Mesenchymal stem cell (in vitro differentiated cells and primary cell): ENCODE measurements at places on chromosomes 12 and 14.

GRCh38 chr12:116964054-116965050 is 53.6 kb downstream of the FBXW8 start:
- DNase-seq, result peak; percentile 12

DNA sequence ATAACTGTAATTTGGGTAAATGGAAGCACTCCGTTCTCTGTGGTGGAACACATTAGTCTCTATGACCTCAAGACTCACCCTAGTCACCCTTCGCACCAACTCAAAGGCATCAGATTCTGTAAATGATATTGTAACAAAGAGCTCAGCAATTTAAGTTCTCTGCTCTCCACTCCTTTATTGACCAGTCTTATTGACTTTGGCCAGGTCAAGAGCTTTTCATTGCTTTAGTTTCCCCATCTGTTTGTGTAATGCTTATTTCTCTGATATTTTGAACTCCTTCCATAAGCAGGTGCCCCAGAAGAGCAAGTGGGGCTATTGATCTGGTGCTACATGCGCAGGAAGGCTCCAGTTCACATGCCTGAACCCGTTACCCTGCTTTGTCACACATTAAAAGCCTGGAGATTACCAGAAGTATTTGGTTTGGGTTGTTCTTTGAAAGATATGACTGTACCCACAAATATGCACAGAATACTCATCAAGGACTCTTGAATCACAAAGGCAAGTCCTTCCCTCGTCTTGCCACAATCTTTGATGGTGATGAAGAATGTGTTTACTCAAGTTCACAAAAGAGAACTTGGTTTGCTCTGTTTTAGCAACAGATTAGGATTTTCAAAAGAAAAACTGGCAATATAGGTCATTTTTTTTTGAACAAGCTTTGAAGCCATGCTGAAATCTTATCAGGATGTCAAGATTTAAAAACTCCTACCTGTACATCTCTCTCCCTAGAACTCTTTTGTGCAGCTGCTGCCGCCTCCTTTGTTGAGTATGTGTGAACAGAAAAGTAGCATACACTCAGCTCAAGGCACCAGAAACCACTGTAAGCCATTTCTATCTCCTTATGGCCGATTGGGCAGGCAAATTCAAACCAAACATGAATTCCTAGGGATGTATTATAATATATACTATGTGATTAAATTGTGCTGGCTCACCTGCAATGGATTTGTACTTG is 193.9 kb downstream of the BCAT1 start:
- DNase-seq, result peak; percentile 73

GRCh38 chr14:35368139-35368460 is 36.4 kb downstream of the NFKBIA start:
- DNase-seq, result no peak

GRCh38 chr12:55816881-55817344 is 611 bp downstream of the SARNP start:
- DNase-seq, result no peak

- DNase-seq, result no peak
Observed at GRCh38 chr14:81759541-81759940, 225.9 kb upstream of the SEL1L start.

DNA sequence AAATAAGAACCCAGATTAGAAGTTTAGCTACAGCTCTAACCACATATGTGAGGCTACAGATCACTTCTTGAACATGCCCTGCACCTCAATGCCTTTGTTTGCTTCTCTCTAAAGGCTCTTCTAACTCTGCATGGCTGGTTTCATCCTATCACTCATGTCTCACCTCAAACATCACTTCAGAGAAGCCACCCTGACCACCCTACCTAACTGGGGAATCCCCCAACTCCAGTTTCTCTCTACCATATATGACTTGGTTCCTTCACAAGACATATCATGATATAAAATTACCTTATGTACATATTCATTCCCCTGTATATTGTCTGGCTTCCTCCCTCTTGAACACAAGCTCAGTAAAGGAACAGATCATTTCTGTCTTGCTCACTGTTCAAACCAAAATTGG is 250.2 kb upstream of the GRIP1 start:
- DNase-seq, result no peak

DNA sequence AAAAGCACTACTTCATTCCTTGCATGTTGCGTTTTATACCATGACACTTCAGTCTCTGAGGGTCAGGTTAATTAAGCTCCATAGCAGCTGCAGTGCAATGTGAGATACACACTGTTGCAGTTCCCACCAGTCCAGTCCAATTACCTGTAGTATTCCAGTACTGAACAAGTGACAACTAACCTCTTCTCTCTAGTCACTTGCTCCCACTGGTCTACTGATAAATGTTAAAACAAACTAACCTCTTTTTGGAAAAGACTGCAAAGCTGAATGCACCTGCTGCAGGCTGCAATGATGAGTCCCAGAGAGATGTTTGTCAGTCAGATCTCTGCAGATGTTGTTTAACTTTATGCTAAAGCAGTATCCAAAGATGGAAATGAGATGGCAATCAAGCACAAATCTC is 7.9 kb downstream of the NOVA1 start:
- no peak for DNase-seq

DNA sequence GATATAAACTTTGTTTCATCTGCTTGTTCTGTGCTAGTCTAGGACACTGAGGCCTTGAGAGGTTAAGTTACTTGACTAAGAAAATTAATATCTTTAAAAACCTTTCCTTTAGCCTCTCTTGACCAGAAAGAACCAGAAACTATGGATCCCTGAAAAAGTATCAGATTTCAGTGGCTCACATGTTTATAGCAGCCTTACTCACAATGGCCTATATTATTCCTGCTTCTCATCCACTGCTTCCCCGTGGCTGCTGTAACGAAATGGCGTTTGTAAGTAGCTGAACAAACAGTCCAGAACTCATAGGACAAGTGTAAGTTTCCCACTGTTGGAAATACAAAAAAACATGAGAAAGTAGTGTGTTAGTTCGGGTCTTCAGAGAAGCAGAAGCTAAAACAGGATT is 3.2 kb upstream of the PYGL start:
- no peak for DNase-seq

GRCh38 chr14:51202914-51203665 is 37.0 kb upstream of the TMX1 start:
- DNase-seq, result no peak

GRCh38 chr14:24443053-24443665 is 583 bp upstream of the SDR39U1 start:
- no peak for DNase-seq

DNA sequence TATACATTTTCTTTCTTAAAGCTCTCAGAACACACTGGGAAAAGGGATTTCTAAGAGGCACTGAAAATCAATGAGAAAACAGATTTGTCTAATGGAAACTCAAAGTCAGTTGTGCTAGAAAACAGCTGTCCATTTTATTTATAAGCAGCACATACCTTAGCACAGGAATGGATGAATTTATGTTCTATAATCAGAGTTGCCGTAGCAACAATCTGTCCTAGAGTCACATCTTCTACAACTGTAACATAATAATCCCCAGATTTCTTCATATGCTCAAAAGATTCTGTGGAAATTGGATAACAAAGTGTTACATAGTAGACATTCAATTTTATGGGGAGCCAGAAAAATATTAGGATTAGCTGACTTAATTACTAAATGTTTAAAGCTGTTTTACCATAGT is 9.8 kb downstream of the GNPNAT1 start:
- peak; percentile 13 for DNase-seq

DNA sequence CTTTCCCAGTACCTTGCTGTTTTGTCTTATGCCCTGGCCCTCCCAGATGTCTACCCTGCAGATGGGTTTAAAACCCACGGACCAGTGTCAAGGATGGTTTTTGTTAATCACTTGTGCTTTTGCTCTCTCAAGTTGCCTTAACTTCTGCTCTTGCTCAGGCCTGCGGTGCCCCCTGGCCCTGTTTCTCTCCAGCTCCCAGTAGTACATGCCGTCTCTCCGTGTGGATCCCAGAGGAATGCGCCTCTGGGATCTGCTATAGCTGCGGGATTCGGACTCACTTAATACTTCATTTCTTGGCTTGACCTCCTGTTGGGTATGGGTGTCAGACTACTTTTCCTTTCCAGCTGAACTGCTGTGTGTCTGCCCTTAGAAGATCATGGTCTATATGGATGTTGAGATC is 14.5 kb downstream of the PLEKHG3 start:
- no peak for DNase-seq

- DNase-seq, result no peak
Observed at GRCh38 chr12:68225576-68226476, at the start of gene IL26. TSS of gene IL26 (minus strand) at chr12:68225810. CDS start at chr12:68225756, 54 bp downstream.

DNA sequence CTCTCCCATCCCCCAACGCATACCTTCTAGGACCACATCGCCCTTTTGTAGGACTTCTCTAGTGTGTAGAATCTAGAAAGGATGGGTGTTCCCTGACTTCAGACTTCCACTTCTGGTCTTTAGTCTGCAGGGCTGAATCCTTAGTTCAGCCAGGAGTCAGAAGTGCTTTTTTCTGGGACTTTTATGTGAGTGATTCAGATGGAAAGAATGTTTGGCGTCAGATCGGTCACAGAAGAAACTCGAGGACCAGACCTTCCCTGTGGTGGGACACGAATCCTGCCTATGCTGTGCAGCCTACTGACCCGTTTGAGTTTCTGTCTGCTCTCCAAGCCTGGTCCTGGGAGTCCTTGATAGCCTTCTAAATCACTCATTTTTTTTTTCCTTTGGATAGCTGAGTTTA is 165.4 kb upstream of the SSTR1 start:
- peak; percentile 93 for DNase-seq

DNA sequence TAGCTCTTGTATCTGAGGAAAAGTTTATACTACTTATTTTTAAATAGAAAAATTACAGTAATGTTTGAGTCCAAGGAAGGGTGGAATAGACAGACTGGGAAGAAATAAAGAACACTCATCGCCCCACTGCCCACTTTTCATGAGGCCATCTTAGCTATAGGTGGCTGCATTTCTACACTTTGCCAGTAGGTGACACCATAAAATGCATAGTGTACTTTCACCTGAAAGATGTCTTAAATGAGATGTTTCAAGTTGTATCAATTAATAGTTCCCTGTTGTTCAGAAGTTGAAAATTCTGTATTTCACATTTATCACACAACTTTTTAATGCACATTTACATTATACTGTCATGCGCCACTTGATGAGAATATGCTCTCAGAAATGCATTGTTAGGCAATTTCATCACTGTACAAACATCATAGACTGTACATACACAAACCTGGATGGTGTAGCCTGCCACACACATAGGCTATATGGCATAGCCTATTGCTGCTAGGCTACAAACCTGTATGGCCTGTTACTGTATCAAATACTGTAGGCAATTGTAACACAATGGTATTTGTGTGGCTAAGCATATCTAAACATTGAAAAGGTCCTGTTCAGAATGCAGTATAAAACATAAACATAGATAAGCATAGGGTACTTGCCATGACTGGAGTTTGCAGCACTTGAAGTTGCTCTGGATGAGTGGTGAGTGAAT is 27.6 kb downstream of the PMCH start:
- peak; percentile 51 for DNase-seq

GRCh38 chr14:104723651-104724406 is at the start of gene ADSS1:
TSS of gene ADSS1 (plus strand) at chr14:104724229. CDS start at chr14:104724271, 42 bp downstream.
- peak; percentile 67 for DNase-seq

DNA sequence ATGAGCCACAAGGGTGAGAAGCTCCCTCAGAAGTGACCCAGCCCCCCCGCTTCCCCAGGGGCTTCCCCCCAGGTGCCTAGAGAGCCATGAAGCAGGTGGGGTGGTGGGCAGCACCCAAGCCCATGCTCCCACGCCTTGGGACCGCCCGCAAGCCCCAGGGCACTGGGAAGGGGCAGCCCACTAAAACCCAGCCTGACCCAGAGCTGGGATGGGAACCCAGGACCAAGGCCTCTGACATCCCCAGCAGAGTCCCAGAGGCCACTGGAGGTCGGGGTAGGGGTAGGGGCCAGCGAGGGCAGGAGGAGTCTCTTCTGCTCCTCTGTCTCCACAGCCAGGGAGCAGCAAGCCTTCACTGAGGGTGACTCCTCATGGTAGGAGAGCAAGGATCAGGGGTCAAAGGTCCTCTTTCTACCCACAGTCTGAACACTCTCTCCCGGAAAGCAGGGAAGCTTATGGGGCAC is 86.5 kb upstream of the ZFP36L1 start:
- no peak for DNase-seq

GRCh38 chr14:64518229-64518628 is 13.7 kb downstream of the ZBTB1 start:
- DNase-seq, result no peak

DNA sequence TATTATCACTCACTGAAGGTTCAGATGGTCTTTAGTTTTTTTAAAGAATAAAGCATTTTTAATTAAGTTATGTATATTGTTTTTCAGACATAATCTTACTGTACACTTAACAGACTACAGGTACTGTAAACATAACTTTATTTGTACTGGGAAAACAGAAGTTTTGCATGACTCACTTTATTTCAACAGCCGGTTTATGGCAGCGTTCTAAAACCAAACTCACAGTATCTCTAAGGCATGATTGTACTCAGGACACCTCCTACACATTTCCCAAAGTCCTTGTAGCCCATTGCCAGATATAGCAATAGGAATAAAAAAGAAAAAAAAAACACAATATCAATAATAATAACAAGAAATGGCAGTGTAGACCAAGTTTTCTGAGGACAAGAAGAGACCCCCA is 1341.4 kb downstream of the FSCB start:
- no peak for DNase-seq

DNA sequence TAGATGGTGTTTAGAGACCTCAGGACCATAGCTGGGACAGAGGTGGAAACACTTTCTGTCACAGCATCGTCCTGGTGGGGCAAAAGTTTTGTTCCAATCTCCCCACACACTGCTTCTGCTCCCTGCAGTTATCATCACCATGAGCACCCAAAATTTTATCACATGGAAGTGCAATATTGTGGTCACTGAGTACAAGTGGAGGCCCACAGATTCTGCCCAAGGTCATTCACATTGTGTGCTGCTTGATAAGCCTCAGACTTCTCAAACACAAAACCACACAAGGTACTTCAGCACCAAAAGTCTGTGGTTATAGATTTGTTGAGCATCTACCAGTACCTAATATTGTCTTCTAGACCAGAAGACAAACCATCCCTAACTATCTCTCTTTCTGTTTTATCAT is 554 bp upstream of the KRT77 start:
- DNase-seq, result no peak
